ENCODE measurements at places on chromosomes 1 and 21.
A peak's percentile ranks its signal among the peaks of the same experiment; 100 is the strongest.

DNA sequence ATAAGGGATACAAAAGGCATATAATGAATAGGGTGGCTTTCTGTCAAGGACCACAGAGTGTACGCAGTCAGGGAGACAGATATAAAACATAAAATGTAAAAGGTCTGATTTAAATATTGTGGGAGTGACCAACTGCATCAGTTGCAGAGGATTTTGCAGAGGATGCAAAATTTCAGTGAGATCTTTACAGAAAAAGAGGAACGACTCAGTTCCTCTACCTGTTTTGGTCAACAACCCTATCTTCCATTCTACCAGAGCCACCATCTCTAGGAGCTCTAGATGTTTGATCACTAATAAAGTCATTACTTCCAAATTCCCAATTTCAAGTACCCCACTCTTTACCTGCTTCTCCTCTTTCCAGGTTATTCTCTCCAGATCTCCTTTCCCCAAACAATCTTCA is 16.5 kb downstream of the SOD1 start:
- DNase-seq = no peak

DNA sequence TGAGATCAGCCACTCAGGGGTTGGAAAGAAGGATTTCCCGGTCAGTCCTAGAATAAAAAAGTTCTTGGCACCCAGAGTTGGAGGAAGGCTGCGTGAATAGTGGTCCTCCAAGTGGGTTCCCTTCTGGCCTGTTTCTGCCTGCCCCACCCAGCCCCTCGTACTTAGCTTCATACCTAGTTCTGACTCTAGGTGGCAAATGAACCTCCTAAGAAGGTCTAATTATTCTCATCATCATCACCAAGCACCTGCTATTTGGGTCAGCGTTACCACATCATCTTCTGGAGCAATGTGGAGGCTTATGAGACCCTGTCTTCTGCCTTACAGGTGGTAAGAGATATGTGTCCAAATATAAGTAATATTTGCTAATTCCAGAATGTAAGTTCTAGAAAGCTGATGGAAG is 35.9 kb upstream of the NFASC start:
- no peak for DNase-seq

DNA sequence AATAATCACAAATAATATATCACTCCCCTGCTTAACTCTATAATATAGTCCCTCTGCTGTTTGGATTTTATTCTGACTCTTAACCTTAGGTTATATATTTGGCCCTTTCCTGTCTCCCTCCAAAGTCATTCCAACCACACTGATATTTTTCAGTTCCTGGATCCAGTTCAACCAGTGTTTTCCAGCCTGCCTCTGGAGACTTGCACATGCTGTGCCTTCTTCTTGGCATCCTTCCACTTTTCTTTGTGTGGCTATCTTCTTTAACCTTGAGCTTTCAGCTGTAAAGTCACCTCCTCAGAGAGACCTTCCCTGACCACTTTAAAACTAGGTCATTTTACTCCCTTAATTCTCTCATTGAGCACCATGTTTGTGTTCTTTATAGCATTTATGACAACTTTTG is 19.4 kb downstream of the CERS2 start:
- DNase-seq = no peak

- DNase-seq = no peak
Observed at GRCh38 chr1:106956721-106957120, 99.8 kb upstream of the PRMT6 start.

GRCh38 chr1:181984006-181984405 is 77.5 kb downstream of the ZNF648 start:
- no peak for DNase-seq

- DNase-seq = no peak
Observed at GRCh38 chr1:201647722-201648065, 108.8 kb downstream of the NAV1 start.

GRCh38 chr1:37714689-37715088 is 22.4 kb downstream of the CDCA8 start:
- no peak for DNase-seq

GRCh38 chr1:37338658-37339057 is 135.7 kb upstream of the ZC3H12A start:
- DNase-seq = no peak

DNA sequence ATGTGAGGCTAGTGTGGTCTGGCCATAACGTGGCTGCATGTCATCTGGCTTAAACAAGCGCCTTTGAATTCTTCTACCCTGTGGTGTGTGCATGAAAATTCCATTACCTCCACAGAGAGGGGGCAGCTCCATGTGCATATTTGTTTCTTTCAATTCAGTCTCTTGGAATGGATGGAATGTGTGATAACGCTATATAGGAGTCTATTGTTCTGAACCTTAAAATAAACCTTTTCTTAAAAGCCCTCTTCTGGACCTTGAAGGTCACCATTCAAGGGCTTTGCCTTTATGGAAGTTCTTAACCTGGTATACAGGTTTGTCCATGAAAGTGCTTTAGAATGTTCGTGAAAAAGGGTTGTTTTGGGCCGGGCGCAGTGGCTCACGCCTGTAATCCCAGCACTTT is 118.2 kb upstream of the ADGRL2 start:
- DNase-seq = no peak

- DNase-seq = no peak
Observed at GRCh38 chr1:86515597-86515996, 31.3 kb upstream of the CLCA4 start.

- no peak for DNase-seq
Observed at GRCh38 chr1:42055061-42055460, 98.1 kb upstream of the GUCA2B start.

- DNase-seq = no peak
Observed at GRCh38 chr1:58943776-58944175, 159.9 kb upstream of the JUN start.

GRCh38 chr1:59057211-59057694 is 239.6 kb upstream of the FGGY start:
- DNase-seq = no peak

GRCh38 chr1:8094481-8095241 is 68.6 kb upstream of the ERRFI1 start:
- DNase-seq = no peak

GRCh38 chr1:204408602-204409001 is 3.0 kb downstream of the PPP1R15B start:
- no peak for DNase-seq

GRCh38 chr1:53410100-53410541 is 49.1 kb upstream of the DMRTB1 start:
- DNase-seq = no peak

- no peak for DNase-seq
Observed at GRCh38 chr21:24870633-24871032, 736.6 kb downstream of the MRPL39 start.

- DNase-seq = no peak
Observed at GRCh38 chr1:201562659-201563405, 23.9 kb downstream of the NAV1 start.

DNA sequence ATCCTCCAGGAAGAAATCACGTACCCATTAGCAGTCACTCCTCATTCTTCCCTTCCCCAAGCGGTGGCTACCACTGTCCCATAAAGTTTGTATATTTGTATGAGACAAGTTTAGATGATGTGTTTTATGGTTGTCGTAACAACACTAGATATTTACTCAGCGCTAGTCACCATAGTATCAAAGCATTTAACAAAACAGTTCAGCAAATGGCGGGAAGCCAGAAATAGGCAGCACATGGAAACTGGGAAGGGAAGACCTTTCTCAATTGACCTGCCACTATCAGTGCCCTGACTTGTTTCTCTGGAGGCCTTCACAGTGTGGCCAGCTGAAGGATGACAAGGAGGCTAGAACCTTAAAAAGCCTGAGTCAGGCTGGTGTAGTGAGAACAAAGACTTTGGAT is 31.1 kb downstream of the CNST start:
- DNase-seq = no peak

GRCh38 chr1:93123201-93123783 is 44.2 kb downstream of the MTF2 start:
- DNase-seq = no peak

- no peak for DNase-seq
Observed at GRCh38 chr1:69081668-69082067, 486.1 kb upstream of the LRRC7 start.

GRCh38 chr1:244833734-244834542 is 1.5 kb upstream of the COX20 start:
- peak; percentile 19 for DNase-seq

GRCh38 chr1:17011092-17011438 is 663 bp downstream of the ATP13A2 start:
- DNase-seq = no peak

GRCh38 chr1:8625981-8626898 is 191.2 kb downstream of the RERE start:
- no peak for DNase-seq

DNA sequence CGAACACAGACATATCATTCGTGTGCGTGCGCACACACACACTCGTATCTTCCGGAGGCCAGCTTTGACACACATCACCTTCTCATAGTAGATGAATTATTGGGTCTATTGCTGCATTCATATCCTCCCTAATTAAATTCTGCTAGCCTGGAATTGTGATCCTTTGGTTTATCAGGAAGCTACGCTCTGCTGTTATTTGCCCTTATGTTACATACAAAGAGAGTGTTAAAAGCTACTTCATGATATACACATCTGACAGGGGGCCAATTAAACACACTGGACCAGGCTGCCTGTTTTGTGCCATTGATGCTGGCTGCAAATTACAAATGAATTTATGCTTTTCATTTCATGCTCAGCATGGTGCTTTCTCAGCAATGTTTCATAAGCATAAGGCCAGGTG is 252.0 kb downstream of the RHOU start:
- no peak for DNase-seq

- no peak for DNase-seq
Observed at GRCh38 chr1:193392686-193393085, 206.3 kb upstream of the B3GALT2 start.

DNA sequence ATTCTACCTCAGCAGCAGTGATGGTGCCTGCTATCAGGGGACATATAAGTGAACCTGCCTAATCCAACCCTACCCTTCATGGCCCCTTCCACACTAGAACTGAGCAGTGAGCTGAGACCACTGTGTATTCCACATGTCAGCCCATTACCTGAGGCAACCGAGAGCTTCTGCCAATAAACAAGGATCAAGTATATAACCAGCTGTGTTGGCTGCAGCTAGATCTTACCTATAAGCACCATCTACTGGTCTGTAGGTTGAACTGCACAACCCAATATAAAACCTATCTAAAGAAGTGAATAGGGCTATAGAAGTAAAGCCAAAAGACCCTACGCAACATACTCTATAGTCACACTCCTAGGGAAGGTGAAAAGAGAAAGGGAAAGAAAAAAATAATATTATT is 376.9 kb downstream of the HHIPL2 start:
- no peak for DNase-seq

Data from stimulated activated CD4-positive, alpha-beta T cell treated with anti-CD3 and anti-CD28 coated beads, Interleukin-15, amount 100 ng/mL, for 48 hours (primary cell).